Urinary bladder (tissue), 4 donors: ENCODE measurements at places on chromosomes 6 and 20. TPM values are rescaled to one million over a fixed set of nuclear protein-coding genes. Genes with fewer than 3 reads are reported as not detected.

The ALDH8A1 gene
- total RNA-seq = 1.1 TPM

GRCh38 chr6:17877196-17877894 lies 110.1 kb downstream of the KIF13A start:
- no peak for DNase-seq

The UBD gene
- 2.1 TPM for total RNA-seq

The WFDC10B gene
- total RNA-seq = not detected

The TRIM15 gene
- total RNA-seq = not detected
